ENCODE measurements at places on chromosomes 3 and 15.

GRCh38 chr3:130576375-130577266 is 59.6 kb downstream of the COL6A6 start:
- H3K36me3 ChIP-seq, result peaks cover 11% of the 10 kb centered on the region
- no peak overlapping the region for H3K27ac ChIP-seq
- no peak for DNase-seq
- H3K4me3 ChIP-seq, result no peak overlapping the region
- peaks cover 1% of the 10 kb centered on the region for H3K4me1 ChIP-seq

DNA sequence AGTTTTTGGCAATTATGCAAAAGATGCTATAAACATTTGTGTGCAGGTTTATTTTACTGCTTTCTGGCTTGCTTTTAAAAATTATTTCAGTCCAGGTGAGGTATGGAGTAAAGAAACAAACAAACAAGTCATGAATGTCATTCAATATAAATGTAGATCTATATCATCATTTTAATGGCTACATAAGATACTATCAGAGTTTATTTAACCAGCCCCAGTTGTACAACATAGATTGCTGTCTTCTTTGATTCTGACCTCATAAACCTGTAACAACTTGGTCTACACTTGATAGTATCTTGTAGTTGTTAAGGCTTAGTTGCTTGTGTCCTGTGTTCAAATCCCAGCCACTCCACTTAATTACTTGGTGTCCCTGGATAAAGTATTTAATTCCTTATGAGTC is 46.0 kb upstream of the RNU6-1 start:
- H3K27me3 ChIP-seq, result no peaks in the 10 kb centered on the region
- no peak for DNase-seq
- no peak overlapping the region for H3K27ac ChIP-seq
- no peaks in the 10 kb centered on the region for H3K36me3 ChIP-seq
- H3K4me1 ChIP-seq, result peaks cover 11% of the 10 kb centered on the region

- peak; percentile 16 for DNase-seq
- H3K27ac ChIP-seq, result no peak overlapping the region
Measured at GRCh38 chr3:54353546-54353945, 231.2 kb downstream of the CACNA2D3 start.

GRCh38 chr15:31263751-31264558 is 62.7 kb upstream of the KLF13 start:
- H3K4me3 ChIP-seq, result no peak overlapping the region
- H3K27me3 ChIP-seq, result no peaks in the 10 kb centered on the region
- H3K36me3 ChIP-seq, result no peaks in the 10 kb centered on the region
- peak overlapping the region; percentile 59 for H3K27ac ChIP-seq
- DNase-seq, result peak; percentile 78

GRCh38 chr3:99366663-99367429 is 271.5 kb upstream of the COL8A1 start:
- no peak overlapping the region for H3K4me3 ChIP-seq
- no peaks in the 10 kb centered on the region for H3K4me1 ChIP-seq
- DNase-seq, result no peak
- no peaks in the 10 kb centered on the region for H3K36me3 ChIP-seq

DNA sequence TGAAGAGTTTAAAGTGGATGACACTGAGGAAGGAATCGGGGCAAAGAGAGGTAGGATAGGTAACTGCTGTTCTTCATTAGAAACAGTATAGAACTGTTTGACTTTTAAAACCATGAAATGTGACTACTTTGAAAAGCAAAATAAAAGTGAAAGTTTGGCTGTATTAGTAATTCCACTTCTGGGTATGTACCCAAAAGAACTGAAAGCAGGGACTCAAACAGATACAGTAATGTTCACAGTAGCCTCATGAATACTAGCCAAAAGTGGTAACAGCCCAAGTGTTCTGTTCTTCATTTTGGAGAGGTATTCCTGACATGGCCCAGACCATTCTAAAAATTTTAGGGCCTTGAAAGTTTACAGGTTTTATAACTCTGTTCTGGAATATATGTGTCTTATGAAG is 1055.4 kb downstream of the TBL1XR1 start:
- no peaks in the 10 kb centered on the region for H3K36me3 ChIP-seq
- no peaks in the 10 kb centered on the region for H3K4me1 ChIP-seq
- no peaks in the 10 kb centered on the region for H3K27me3 ChIP-seq
- no peak overlapping the region for H3K27ac ChIP-seq
- H3K4me3 ChIP-seq, result no peak overlapping the region
